Esophagus squamous epithelium (tissue), 5 donors: ENCODE measurements at places on chromosomes 2 and 18.

DNA sequence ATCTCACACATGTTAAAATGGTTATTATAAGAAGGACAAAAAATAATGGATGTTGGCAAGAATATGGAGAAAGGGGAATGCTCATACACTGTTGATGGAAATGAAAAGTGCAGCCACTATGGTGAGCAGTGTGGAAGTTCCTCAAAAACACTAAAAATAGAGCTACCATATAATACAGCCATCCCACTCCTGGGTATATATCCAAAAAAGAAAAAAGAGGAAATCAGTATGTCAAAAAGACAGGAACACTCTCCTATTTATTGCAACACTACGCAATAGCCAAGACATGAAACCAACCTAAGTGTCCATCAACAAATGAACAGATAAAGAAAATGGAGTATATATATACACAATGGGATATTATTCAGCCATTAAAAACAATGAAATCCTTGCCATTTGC lies 642.6 kb downstream of the RNF144A start:
- no peak for DNase-seq

GRCh38 chr2:230640540-230641011 lies 72.1 kb upstream of the CAB39 start:
- DNase-seq, result no peak

DNA sequence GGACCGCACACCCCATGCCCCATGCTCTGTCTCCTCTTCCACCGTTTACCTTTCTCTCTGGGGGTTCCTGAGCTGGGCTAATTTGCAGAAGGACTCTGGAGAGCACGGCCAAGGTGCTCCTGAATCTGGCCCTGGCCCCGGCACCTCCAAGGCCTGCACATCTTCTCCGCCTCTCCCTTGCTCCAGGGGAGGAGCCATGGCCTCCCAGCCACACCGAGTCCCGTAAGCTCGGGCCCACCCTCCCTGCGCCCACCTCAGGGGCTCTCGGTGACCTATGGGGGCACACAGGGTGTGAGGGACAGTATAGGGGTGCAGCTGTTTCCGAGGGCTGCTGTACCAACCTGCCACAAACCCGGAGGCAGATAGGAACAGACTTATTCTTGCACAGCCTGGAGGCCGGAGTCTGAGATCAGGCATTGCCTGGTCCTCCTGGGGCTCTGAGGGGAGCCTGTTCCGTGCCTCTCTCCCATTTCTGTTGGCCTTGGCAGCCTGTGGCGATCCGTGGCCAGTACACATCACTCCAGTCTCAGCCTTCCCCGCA lies 127.3 kb upstream of the GPC1 start:
- DNase-seq, result no peak

GRCh38 chr18:79516441-79516931 lies 120.8 kb downstream of the NFATC1 start:
- DNase-seq, result no peak

DNA sequence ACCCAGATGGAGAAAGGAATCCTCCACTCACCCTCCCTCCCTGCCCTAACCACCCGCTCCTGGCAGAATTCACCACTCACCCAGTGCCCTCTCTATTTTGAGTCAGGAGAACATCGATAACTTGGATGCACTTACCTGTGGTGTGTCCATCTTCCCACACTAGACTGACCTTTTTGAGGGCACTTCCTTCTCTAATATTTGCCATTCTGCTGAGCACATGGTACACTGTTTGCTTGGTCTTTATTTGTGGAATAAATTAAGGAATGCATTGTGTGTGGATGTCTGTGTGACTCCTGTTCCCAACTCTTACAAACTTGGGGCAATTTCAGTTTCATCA lies 133.7 kb downstream of the ACKR3 start:
- no peak for DNase-seq

- no peak for DNase-seq
Measured at GRCh38 chr2:30038419-30038818, 108.4 kb upstream of the YPEL5 start.

- no peak for DNase-seq
Measured at GRCh38 chr2:220046507-220046906, 419.1 kb downstream of the SLC4A3 start.

- DNase-seq, result no peak
Measured at GRCh38 chr2:112006076-112006410, 49.0 kb upstream of the TMEM87B start.

DNA sequence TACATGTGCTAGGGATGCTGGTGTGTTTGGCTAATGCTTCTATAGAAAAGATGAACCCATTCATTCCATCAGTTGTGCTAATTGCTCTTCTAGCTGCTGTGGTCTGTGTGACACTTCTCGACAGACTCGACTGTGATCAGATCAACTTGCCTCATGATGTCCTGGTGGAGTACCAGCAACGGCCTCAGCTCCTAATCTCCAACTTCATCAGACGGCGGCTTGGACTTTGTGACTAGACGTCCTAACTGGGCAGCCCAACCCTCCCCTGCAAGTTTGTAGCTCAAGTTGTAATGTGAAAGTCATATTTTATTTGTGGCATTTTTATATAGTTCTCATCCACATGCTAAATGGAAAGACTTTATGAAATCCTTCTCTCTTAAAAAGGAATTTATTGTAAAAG lies 33.0 kb downstream of the UPP2 start:
- DNase-seq, result no peak

DNA sequence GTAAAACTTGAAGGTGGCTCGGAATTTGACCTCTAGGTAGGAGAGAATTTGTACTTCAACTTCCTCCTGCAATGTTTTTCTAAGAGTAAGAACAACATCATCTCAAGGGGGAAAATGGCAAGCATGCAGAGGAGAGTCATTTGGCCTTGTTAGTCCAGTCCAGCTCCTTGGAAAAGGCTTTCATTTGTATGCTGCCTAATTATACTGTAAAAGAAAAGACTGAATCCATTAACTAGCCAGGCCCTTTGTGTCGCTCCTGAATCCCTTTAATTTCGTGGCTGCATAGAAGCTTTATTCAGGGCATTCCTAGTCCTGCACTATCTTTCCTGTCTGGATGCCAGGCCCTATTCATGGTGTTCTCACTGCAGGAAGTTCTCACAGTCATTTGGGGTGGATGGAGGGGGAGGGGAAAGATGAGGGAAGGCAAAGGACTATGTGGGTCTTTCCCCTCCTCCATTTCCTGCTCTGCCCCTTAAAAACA lies 36.0 kb downstream of the PHLPP1 start:
- DNase-seq, result no peak

DNA sequence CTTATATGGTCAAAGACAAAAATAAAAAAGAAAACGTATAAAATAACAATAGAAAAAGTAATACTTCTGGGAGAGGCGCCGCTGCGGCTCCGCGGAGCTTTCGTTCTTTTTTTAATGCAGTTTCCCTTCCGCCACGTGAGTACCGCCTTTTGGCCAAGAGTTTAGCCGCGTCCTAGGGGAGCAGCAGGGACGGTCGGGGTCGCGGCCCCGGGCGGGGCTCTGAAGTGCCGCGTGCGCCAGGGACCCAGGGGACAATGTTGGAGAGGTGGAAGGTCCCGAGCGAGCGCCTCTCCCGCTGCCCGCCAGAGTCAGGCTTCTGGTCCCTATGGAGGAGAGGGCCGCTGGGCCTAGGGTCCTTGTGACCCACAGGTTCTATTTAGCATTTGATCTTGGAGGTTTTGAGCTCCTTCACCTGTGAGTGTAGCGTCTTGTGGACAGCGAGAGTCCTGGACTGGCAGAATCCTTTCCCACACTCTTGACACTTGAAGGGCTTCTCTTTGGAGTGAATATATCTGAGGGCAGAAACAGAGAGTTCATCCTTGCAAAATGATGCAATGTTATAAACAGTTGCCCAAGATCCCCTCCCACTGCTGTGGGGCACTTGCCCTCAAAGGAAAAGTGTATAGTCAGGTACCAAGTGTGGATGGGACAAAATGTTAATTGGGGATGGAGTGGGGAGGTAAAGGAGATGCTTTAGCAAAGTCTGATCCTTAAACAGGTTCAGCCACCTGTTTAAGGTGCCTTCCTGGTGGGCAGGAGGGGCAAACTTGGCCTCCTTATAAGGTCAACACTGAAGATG lies 6.3 kb downstream of the OSR1 start:
- no peak for DNase-seq

DNA sequence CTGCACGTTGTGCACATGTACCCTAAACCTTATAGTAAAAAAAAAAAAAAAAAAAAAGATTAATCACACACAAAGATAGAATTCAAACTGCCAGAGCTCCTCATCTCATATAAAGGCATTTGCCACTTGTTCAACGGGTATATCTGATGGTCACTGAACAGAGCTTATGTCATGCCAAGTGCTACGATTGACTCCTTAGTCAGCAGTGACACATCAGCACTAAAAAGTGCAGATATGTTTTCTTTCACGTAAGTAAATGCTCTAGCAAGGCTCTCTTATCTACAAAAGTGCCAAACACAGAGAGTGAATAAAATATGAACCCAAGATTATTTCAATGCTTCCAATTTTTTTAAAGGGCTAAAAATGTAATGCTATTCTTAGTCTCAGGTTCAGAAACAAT lies 1.1 kb downstream of the LMAN1 start:
- no peak for DNase-seq

DNA sequence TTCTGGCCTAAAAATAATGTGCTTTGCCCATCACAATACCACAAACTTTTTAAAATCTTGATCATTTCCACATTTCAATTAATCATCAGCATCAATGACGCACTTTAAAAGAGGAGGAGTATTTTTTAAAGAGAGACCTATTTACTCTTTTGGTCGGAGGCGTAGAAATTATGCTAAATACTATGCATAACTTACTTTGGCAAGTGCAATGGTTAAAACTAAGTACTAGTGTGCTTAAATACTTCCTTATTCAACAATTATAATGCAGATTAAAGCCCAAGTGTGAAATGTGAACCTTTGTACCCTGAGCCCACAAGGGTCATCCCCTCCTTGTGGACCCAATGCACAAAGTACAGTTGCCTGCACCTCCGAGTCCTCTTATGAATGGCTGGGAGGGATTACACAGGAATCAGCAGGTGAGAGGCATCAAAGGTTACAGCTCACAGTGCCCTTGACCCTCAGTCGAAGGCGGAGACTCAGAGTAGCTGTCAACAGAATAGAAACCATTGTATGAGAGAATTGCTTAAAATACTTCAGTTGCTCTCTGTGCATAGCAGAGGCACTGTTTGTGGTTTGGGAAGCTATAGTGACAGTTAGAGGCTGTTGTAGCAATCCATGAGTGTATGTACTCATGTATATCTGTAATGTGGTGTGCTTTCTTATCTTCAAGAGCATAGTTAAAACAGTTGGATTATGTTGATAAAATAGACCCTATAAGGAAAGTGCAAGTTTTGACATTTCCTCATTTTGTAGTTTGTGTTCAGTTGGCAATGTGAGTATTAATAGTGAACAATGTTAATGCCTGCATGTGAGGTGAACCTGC lies 151.7 kb upstream of the ITGA4 start:
- DNase-seq, result no peak

- no peak for DNase-seq
Measured at GRCh38 chr2:37634914-37635503, 36.4 kb downstream of the CDC42EP3 start.

GRCh38 chr2:198339116-198339515 lies 534.7 kb downstream of the PLCL1 start:
- DNase-seq, result no peak

DNA sequence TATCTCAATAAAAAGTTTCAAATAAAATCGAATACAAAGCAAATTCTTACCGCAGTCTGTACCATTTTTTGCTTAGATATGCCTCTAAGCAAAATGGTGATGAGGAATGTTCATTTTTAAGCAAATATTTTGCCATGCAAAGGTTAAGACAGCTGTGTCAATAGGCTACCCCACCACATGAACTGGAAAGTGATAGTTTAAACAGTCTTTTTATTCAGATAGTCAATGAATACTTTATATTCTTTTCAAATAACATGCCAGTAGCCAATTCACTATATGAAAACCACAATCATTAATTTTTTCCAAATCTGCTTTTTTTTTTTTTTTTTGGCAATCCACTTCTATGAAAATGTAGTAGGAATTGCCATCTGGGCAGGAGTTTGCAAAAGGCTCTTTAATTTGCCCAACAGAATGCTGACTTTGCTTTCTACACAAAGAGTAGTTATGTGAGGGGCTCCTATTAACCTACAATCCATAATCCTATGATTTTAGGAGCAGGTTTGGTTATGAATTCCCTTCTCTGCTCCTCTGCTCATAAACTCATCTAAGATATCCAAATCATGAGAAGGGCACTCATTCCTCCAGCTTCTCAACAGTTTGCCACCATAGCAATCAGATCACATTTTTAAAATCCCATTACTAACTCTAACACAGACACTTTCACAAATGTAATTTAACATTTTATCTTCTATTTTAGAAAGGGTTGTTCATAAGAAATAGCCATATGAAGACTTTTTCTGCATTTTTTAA lies 69.2 kb downstream of the SLC40A1 start:
- no peak for DNase-seq

GRCh38 chr2:14330884-14331283 lies 301.6 kb upstream of the LRATD1 start:
- DNase-seq, result no peak

DNA sequence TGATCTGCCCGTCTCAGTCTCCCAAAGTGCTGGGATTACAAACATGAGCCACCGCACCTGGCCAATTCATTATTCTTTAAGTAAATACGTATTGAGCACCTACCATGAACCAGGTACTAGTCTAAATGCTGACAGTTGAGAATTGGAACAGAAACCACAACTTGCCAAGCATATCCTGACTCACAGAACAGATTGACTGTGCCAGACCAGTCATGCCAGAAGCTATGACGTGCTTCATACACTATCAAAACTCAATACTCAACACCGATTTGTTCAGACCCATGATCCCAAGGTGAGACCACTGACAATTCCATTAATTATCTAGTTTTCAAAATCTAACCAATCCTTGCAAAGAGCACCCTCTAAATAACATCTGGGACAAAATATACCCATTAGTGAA lies 148.6 kb downstream of the B3GNT2 start:
- DNase-seq, result no peak

DNA sequence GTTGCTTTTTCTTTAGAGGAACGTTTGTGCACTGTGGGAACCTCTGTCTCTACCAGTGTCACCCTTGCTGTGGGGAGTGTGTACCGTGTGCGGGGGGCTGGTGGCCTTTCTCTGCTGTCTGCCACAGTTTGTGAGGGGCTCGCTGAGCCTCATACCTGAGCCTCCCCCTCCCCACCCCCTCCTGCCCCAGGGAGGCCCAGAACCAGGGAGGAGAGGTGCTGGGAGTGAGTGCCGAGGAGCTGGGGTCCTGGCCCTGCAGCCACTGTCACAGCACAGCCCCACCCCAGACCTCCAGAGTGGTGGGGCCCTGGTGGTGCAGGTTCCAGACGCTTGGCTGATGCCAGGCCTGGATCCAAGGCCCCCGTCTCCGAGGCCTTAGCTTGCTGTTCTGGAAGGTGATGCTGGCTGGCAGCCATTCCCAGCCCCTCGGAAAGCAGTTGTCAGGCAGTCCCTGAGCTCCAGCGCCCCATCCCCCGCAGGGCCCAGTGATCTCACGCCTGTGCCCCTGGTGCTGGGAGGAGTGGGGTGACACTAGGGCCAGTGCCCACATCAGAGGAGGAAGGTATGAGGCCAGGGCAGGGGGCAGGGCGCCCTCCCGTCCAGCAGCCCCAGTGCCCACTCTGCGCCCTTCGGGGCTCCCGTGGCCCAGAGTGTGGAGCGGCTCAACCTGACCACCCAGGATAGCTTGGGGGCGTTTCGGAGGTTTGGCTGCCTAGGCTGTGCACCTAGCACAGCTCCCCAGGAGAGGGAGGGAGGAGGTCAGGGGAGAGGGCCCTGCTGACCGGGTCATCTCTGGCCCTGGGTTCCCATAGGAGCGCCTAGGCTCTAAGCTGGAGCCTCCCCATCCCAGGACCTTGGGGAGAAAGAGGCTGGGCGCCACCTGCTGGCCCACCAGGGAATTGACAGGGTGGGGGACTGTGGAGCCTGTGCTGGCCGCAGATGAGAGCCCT lies 53.0 kb upstream of the ALPP start:
- no peak for DNase-seq

- no peak for DNase-seq
Measured at GRCh38 chr2:162677476-162677875, 161.1 kb downstream of the KCNH7 start.

- DNase-seq, result no peak
Measured at GRCh38 chr18:63107931-63108330, 211.6 kb downstream of the BCL2 start.
